ENCODE measurements at places on chromosomes 1 and 21.

- DNase-seq: no peak
These were observed at the start of gene IFNAR2 for GRCh38 chr21:33229784-33230544. Gene IFNAR2 (plus strand): TSS chr21:33229938. CDS start chr21:33241923, 11,985 bp downstream.

- no peak for DNase-seq
These were observed 6.6 kb upstream of the PRPF38B start for GRCh38 chr1:108685529-108685928.

- no peak for DNase-seq
These were observed 72.7 kb upstream of the CNIH3 start for GRCh38 chr1:224543453-224543852.

GRCh38 chr1:39380036-39380435 is 111.4 kb upstream of the BMP8A start:
- DNase-seq: no peak

Data from right renal cortex interstitium (tissue), 3 donors.